Activated CD8-positive, alpha-beta memory T cell treated with anti-CD3 and anti-CD28 coated beads for 1 hour (primary cell): ENCODE measurements at places on chromosomes 11 and 22.

- DNase-seq, result no peak
These were observed 2.3 kb upstream of the KDM2A start for GRCh38 chr11:67116758-67117105.

DNA sequence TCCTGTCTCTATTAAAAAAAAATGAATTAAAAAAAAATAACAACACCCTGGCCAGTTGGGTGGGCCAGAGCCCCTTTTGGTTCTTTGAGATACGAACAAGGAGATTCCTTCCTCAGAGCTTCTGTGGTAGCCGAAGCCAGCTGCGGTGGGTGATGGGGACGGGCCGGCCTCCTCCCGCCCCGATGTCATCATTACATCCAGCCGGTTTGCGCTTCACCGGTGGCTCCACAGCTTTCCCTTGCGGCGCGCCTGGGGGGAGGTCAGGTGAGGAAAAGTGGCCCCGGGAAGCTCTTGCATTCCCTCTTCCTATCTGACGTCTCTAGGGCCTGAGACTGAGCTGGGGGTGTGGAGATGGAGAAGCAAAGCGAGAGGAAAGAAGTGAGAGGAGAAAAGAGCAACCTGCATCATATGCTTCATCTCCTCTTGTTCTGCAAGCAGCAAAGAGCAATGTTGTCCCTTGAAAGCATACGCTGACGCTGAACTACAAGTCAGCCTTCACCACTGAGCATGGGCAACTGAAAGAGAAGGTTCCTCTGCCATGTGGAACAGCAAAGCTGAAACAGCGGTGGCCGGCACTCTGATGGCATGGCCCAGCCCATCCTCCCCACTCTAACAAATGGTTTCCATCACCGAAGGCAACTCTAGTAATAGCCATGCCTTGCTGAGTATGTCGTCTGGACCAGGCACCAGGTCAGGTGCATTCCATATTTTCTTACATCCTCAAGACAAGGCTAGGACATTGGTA, 6.0 kb downstream of the ADAMTS8 start:
- no peak for DNase-seq

- no peak for DNase-seq
These were observed 913 bp upstream of the CD44 start for GRCh38 chr11:35138058-35138457.

GRCh38 chr11:127926721-127927120, 660.6 kb downstream of the ETS1 start:
- DNase-seq, result no peak
